ENCODE measurements at places on chromosomes 4 and X.

GRCh38 chr4:158202481-158202880, 7.8 kb upstream of the TMEM144 start:
- DNase-seq, result no peak

GRCh38 chr4:109878355-109878754, 30.4 kb downstream of the LRIT3 start:
- DNase-seq, result no peak

DNA sequence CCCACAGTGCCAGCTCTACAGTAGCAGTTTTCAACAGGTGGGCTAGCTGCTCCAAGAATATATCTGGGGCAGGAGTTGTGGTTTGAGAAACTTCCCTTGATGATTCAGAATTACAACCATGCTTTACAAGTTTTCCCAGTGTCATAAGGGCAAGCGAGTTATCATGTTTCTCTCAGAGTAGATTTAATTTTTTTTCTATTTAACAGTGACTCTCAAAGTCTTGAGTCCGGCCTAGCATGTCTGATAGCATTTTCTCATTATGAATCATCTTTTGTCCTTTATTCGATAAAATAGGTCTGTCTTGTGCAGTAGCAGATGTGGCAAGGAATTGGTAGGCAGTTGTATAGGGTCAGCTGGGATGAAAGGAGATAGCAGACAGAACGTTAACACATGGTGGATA, 62.2 kb upstream of the SPANXD start:
- DNase-seq, result no peak

GRCh38 chr4:112266823-112267222, 18.9 kb downstream of the TIFA start:
- no peak for DNase-seq

DNA sequence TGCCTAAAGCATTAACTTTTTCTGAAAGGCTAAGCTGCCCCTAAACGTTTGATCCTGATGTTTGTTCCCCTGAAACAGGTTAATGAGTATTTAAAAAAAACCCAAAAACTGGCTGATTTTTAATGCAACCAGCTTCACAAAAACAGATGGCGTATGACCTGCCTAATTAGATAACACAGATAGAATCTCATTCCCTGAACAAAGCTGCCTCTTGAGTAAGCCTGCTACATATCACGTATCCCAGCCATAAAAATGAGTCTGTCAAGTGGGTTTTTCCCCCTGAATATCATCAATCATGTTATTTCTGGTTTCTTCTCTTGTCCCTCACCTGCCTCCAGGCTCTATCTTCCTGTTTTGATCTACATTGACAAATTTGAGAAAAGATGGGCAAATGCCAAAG, 154.2 kb upstream of the FAM9B start:
- no peak for DNase-seq

DNA sequence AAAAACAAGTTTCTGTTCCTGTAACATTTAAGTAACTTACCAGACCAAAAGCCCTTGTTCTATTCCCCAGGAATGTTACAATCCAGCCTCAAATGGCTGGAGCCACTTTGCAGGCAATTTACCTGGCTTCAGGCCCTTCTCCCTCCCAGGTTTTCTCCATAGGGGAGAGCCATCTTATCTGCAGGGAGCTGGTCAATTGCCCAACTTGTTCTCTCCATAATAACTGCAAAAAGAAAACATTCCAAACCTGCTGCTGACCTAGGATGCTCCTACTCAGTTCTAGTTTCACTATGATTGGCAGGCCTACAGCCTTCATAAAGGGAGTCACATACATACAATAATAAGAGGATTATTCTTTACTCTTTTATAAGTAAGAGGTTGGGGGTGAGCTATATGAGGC, 670.7 kb downstream of the PCDH7 start:
- no peak for DNase-seq

- DNase-seq, result no peak
Observed at GRCh38 chr4:8703857-8704495, 111.4 kb downstream of the CPZ start.

DNA sequence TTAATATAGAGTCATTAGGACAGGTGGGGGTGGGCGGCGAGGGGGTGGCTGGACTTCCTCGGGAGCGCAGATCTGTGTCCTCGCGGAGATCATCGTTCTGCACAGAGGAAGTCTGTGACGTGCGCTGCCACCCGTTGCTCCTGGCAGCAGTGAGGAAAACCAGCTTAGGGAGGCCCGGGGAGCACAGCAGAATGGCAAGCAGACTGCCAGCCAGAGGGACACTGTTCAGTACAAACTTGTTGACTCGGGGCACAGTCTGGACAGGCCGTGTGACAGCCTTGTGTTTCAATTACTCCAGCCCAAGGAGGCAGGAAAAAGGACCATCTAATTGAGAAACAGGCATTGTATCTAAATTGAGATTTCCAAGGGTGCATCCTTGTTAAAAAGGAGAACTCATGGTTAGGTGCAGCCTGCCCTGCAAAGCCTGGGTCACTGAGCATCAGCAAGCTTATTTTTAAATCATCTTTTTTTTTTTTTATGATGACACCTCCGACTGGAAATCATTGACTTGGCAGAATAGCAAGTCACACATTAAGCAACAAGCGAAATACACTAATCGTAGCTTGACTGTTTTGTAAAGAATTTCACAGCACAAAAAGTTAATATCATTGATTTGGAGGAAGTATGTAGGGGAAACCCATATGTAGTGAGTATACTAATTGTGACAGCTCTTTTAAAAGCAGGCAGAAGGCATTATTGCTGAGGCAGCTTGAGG, 512.0 kb upstream of the FAT1 start:
- DNase-seq, result no peak

DNA sequence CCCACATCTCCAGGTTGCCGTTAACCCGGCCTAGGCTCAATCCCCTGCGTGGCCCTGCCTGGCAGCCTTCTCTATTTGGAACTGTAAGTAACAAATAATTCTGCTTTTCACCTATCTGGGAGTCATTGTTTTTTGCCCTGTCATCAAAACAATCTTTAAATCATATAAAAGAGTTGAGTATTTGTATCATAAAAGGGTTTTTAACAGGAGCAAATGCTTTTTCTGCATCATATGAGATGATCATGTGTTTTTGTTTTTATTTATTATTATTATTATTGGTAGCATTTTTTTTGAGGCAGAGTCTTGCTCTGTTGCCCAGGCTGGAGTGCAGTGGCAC, 10.0 kb upstream of the TLR3 start:
- no peak for DNase-seq

DNA sequence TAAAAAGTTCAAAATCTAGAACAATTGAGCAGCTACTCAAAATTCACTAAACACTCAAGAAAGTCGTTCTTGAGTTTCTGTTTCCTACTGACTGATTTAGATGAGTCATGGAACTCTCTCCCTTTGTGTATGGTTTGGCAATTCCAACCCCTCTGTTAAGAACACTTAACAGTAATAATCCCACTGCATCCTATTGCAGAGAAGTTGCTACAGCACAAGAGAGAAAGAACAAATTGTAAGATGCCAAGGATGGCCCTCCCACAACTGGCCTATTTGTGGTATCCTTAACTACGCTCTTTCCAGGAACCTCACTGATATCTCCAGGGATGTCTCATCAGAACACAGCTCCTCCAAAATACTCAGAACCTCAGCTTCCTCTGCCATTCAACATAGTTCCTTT, 701.8 kb upstream of the TENM3 start:
- DNase-seq, result no peak

- DNase-seq, result no peak
Observed at GRCh38 chr4:106854569-106855351, 181.4 kb downstream of the DKK2 start.

GRCh38 chr4:10917566-10917965, 233.0 kb upstream of the CLNK start:
- no peak for DNase-seq

GRCh38 chr4:52376132-52376704, 282.9 kb downstream of the USP46 start:
- DNase-seq, result no peak

DNA sequence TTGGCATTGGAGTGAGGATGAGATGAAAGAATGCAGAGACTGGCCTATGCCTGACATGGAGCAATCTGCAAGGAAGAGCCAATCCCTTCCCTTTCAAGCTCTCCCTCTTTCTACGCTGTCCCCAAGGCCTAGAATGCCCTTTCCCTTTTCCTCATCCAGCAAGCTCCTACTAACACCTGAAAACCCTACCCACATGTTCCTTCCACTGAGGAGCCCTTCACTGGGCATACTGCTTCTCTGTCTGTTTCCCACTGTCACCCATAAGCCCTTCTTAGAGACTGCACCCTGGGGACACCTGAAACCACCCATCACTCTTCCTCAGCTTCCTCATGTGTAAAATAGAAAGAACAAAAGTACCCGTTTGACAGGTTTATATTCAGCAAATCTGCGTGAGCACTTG, 249.6 kb upstream of the PSAPL1 start:
- no peak for DNase-seq

DNA sequence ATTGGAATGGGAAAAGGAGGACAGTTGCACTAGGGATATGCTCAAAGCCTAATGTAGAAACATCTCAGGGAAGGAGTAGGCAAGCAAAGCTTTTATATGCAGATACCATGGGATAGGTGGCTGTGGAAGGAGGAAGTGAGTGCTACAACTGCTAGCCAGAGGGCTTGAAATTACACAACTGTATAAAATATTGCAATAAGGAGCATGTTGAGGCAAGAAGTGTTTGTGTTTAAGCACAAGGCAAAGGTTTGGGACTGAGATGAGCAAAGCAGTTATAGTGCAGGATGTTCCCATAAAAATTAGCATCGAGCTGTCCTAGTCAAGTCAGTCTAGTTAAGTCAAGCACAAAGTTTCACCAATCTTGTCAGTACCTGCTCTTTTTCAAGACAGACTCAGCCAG, 35.6 kb upstream of the DCAF8L1 start:
- DNase-seq, result no peak

DNA sequence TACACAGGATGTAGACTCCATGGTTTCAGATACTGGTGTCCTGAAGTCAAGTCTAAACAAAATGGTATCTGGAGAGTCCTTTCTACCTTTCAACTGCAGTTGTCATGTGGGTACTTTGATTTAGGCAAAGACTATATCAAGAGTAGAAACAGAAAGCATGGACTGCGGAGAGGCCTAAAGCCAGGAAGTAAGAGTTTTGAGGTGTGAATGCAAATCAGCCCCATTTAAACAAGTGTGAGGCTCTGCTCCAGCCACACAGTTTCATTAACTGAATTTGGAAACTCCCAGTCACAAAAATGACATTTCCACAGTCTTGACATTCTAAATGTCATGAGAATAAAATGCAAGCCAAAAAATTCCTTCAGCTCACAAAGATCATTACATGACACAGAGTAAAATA, 87.2 kb upstream of the MCF2 start:
- DNase-seq, result no peak

DNA sequence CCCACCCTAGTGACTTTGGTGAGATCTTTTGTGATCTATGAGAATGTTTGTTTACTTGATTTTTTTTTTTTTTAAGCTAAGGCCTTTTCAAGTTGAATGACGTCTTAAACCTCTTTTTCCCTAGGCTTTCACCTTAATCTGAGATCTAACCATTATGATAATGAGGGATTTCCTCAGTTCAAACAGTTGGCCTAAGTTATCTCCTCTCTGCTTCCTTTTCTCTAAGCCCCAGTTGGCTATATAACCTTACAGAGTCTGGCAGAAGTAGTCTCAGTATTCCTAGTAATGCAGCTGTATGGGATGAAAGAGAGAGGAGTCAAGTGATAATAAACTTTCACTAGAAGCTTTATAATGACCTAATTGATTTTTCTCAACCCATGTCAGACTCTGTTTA, 99.0 kb downstream of the STIM2 start:
- no peak for DNase-seq

GRCh38 chrX:120794525-120794975, 81.1 kb downstream of the CT47B1 start:
- DNase-seq, result no peak

GRCh38 chr4:26235500-26235899, 85.3 kb upstream of the RBPJ start:
- DNase-seq, result no peak

GRCh38 chrX:13381514-13381913, 61.7 kb upstream of the ATXN3L start:
- DNase-seq, result no peak

- DNase-seq, result no peak
Observed at GRCh38 chrX:150873616-150874015, 24.9 kb downstream of the CD99L2 start.

DNA sequence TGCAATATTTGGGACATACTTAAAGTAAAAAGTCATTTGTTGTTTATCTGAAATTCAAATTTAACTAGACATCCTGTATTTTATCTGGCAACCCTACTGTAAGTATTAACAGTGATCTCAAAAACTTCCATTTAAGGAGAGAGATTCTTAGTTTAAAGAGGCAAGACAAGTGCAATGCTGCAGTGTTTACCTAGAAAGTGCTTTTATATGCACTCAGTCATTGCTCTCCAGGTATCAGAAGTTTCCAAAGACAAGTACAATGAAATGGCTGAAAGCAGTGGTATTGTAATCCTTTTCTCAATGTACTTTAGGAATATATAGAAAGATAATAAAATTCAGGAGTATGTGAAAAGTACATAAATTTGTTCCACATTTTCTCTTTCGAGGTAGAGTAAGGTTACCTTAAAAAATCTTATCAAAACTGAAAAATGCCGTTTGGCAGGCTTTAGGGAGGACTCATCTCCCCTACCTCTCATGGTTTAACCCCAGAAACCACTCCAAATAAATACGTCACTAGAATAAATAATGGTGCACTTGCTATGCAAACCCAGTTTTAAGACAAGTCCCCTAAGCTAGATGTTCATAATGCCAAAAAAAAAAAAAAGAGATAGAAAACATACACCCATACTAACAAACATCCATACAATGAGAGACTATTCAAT, 45.7 kb downstream of the ELF2 start:
- DNase-seq, result no peak

- DNase-seq, result no peak
Observed at GRCh38 chr4:126004941-126005340, 690.2 kb downstream of the FAT4 start.

GRCh38 chr4:11843927-11844326, 415.2 kb upstream of the HS3ST1 start:
- DNase-seq, result no peak

DNA sequence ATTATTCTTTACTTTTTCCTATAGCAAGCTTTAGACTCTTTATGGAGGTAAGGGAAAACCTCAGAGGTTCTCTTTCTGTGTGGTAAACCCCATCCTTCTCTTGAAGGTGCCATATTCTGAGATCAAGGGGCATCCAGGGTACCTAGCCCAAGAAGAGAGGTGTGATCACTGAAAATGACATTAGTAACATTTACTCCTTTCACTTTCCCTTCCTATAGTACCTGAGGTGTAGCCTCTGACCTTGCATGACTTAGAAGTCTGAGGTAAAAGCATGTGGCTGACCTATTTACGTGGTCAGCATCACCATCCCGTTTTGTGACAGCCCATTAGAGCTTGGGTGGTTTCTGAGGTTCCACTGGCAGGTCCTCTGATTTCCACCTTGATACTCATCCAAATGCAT, 25.7 kb downstream of the SGMS2 start:
- no peak for DNase-seq
